ENCODE measurements at places on chromosomes 4 and X.

DNA sequence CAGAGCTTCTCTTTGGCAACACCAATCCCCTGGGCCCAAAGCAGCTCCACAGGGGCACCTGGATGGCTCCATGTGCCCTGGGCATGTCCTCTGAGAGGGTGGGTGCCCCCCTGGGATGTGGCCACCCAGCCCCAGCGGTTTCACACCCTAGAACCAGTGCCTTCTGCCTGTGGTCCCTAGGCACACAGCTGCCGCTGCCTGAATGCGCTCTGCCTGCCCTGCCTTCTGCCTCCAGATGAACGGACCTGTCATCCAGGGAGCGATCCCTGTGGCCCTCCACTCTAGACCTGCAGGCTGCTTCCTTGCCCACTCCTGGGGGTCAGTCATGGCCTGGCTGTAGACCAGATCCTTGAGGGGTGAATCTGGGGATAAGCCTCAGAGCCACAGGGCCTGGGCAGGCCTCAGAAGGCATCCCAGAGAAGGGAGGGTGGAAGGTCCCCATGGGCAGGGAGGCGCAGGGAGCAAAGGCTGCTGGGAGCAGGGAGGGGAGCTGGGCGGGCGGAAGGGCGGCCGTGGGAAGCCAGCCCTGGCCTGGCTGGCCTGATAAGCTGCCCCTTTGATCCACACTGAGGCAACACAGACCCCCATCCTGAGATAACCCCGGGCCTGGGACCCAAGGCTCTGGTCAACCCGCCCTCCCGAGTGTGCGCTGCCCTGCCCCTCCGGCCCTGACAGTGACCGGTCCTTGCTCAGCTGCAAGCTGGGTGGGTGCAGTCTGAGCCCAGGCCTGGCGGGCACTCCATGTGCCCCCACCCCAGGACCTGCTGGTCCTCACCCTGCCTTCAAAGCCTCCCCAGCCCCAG lies 8.1 kb upstream of the FGFR3 start:
- no peak for DNase-seq

DNA sequence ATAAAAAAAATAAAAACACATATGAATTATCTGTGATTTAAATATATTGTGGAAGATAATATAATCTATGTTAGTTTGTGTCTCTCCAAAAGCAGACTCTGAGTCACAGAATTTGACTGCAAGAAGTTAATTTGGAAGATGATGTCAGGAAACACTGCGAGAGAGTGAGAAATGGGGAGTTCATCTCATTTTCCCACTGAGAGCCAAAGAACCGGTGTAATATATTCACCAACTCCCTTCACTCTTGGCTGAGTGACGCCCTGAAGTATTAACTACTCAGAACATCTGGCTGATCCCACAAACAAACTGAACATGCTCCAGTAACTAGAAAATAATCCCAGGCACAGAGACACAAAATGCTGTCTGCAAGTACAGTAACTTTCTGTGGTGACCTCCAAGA lies 345.8 kb upstream of the SPANXN1 start:
- no peak for DNase-seq

DNA sequence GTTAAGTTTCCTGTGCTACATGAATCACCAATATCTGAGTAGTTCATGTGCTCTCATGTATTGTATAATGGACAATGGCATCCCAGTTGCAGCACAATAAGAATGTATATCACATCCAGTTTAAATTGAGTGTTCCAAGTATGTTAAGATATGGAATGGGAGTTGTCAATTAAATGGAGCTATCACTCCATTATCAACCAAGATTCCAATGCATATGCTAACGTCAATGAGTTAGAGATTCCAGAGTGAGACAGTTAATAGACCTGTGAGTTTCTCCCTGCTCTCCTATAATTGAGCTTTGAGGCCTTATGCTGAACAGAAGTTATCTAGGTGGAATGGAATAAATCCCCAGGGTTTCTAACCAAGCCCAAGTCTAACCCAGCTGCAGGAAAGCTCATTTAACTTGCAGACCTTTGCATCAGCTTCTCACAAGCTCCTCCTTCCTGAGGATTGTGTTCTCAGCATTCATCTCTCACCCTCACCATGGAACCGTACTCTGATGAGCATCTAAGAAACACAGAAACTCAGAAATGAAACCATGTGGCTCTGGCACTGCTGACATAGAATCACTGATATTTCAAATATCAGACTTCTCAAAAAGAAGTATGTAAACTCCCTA lies 84.8 kb downstream of the TIGD2 start:
- no peak for DNase-seq

DNA sequence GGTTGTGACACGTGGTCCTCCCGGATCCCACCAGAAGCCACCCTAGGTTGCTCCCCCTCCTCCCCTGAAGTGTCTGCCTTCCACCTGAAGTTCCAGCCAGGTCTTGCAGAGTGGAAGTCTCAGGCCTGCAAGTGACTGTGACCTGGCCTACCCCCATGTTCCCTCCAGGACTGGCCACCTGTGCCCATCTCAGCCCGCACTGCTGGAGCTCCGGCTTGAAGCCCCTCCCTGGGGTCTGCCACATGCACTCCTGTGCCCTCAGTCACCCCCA lies 6.1 kb upstream of the HGFAC start:
- no peak for DNase-seq

- no peak for DNase-seq
Measured at GRCh38 chr4:176467001-176467400, 147.2 kb downstream of the SPCS3 start.

GRCh38 chr4:15598644-15599043 lies 56.5 kb downstream of the FBXL5 start:
- DNase-seq: no peak

DNA sequence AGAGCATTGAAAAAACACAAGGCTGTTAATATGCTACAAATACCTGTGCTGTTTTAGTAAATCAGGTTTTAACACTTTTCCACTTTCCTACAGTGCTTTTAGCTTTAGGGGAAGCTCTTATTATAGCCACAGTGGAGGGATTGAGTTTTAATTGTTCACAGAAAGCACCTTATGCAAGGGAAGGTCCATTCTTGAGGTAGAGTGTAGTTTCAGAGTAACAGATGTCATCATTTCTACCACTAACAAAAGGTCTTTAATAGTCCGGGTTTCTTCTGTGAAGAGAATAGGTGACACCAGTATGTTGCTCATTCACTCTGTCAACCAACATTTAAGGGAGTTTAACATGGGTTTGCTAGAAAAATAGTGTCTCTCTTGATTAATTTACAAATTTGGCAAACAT lies 104.4 kb downstream of the STIM2 start:
- DNase-seq: no peak

- no peak for DNase-seq
Measured at GRCh38 chr4:104066533-104066932, 346.7 kb upstream of the TACR3 start.
